Stimulated activated CD4-positive, alpha-beta T cell treated with anti-CD3 and anti-CD28 coated beads, Interleukin-12 subunit alpha, Interleukin-12 subunit beta, amount 100 ng/mL, for 24 hours (primary cell): ENCODE measurements at places on chromosomes 5 and 9.

DNA sequence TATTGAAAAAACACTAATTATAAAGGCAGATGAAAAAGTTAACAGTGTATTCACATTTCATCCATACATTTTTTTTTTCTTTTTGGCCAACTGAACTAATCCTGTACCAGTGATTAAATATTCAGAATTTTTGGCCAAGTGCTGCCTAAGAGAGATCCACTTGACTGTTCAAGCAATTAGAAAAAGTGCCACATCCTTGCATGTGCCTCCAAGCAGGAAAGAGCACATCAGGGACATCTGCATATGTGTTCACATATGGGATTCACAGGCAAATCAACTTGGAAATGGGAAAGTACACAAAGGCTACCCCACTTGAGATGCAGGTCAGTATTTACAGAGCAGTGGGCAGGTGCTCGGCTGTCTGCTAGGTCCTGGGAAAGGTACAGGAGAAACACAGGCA, 163.3 kb upstream of the LHFPL2 start:
- no peak for DNase-seq

DNA sequence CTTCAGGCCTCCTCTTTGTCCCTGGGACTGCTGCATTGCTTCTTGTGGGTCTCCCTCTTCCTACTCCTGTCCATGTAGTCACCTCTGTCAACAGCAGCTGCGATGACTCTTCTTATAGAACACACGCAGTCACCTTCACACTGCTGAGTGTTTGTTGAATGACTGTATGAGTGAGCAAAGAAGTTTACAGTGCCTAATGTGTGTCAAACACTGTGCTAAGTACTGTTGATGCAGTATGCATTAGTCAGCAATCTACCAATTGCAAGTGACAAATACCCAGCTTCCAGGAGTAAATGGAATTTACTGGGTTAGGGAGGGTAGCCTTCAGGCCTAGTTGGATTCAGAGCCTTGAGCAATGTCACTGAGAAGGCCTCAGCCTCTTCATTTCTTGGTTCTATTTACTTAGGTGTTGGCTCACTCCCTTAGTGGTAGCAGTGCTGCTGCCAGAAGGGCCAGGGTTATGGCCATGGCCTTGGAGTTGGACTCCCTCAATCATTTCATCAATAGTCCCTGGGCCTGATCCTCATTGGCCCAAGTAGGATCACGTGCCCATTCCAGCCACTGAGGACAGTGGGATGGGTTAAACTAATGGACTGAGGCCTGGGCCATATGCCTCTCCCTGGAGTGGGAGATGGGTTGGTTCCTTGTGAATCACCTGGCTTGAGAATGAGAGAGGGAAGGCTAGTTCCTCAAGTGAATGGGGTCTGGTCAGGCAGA, 93.5 kb downstream of the RGS3 start:
- DNase-seq: no peak

GRCh38 chr5:96079075-96079474, 117.4 kb upstream of the ELL2 start:
- no peak for DNase-seq

DNA sequence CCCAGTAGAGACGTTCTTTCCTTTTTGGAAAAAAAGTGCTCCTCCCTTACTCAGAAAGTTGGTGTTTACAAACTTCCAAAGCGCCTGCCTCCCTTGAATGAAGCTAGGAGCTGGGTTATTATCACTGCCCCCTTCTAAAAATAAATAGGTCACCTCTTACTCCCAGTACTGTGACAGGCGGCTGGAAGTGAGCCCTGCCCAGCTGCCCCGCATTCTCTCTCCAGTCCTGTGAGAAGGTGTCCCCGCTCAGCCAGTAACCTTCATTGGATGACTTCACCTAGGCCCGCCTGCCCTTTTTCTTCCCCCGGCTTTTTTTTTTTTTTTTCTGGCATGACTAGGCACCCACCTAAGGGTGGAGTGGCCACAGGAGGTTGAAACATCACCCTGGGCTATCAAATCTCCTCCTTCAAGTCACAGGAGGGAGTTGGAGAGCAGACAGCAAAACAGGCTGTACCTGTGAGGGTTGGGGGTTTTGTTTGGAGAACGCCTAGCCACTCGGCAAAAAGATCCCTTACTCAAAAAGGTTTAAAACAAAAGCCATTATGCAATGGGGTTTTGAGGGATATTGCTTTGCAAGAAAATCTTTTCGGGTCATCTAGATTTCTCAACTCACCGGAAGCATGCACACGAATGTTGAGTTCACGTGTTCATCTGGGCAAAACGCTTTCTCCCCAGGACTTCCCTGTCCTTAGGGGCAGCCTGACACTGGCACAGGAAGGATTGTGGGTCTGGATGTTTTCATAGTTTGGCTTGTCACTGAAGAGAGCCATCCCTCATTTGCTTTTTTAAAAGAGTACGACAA, 43.3 kb upstream of the ZNF622 start:
- DNase-seq: no peak
